Activated effector memory CD4-positive, alpha-beta T cell treated with anti-CD3 and anti-CD28 coated beads, Interleukin-2, amount 50 U/mL, for 16 hours (primary cell): ENCODE measurements at places on chromosomes 5 and 9.

- DNase-seq: no peak
Measured at GRCh38 chr5:56449071-56449640, 216.0 kb upstream of the ANKRD55 start.

- DNase-seq: no peak
Measured at GRCh38 chr5:38190111-38190510, 68.2 kb upstream of the EGFLAM start.

DNA sequence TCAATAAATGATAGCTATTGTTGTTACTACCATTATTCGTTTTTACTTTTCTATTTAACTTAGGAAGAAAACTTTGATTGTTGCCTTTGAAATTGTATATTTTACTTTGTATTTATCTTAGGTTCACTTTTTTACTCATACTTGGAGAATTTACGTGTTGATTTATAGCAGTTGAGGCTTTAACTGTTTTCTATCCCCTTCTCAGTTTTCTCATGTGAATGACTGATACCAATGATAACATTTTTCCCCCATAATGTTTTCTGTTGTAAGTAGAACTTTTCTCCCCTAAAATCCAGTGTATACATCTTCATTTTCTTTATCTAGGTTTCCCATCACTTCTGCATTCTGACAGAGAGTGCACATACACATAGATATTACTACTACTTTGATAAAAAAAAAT, 54.4 kb downstream of the FSD1L start:
- no peak for DNase-seq

DNA sequence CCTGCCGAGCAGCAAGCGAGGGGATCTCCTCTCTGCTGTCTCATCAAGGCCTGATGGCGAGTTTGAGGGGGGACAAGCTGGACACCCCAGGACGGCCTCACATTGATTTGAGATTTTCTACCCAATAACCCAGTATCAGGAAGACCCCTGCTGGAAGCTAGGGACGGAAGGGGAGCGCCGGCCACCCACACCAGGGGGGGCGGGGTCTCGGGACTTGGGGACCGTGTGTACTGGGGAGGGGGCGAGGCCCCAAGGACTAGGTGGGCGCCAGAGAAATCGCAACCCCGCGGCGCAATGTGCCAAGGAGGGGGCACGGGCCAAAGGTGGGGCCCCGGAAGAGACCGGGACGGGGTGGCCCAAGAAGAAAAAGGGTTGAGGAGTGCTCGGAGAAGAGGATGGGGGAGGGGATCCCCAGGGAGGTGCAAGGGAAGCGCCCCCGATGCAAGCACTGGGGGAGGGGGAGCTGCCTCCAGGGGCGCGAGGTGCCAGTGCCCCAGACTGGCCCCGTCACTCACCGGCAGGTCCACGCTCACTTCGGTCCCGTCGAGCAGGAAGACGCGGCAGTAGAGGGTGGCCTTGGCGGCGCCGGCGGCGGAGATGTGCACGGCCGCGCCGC, 1.1 kb downstream of the EPB41L4B start:
- DNase-seq: no peak

DNA sequence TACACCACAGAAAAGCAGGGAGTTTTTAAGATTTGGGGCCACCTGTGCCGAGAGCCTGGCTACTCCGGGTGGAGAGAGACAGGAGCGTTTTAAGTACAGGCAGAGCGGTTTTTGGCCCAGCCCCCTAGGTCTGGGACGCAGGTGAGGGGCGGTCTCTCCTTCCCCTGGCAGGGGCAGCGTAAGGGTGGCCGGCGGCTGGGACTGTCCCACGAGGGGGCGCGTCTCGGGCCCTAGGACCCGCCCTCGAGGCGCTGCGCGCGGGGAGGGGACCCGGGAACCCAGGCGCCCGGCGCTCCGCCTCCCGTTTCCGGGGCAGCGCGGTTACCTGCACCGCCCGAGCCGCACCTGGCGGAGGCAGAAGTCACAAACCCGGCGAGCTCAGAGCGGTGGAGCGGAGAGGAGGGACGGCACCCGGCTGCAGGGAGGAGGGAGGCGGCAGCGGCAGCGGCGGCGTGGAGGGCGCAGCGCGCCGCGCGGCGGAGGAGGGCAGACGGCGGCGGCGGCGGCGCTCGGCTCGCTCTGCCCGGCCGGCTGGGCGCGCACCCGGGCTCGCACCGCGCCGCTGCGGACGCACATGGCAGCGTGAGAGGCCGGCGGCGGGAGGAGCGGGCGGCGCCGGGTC, at the start of gene WWC1:
Gene WWC1, plus strand, starts transcription at position 304 of the 622 bp plus-strand sequence. CDS start 508 bp downstream, outside the sequence.
- DNase-seq: peak; percentile 87

DNA sequence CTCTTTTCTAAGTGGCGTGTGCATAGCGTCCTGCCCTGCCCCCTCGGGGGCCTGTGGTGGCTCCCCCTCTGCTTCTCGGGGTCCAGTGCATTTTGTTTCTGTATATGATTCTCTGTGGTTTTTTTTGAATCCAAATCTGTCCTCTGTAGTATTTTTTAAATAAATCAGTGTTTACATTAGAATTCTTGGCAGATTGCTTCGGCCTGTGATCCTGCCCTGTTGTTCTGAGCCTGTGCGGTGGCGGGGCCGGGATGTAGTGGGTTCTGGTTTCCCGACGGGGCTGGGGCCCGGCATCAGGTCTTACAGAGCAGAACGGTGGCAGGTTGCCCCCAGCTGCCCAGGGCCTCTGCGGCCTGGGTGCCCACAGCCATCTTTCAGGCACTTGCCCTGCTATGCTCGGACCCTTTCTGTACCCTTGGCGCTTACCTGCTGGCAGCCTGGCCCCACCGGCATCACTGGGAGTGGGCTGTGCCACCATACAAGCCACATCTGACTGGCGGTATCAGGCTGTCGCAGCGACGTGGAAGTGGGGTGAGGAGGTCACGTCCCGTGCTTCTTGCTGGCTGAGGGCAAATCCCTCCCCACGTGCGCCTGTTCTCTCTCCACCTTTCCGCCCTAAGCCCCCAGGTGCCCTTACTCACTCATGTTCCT, 9.0 kb downstream of the QRFP start:
- DNase-seq: no peak

- no peak for DNase-seq
Measured at GRCh38 chr5:178247481-178248456, 15.2 kb upstream of the PHYKPL start.

DNA sequence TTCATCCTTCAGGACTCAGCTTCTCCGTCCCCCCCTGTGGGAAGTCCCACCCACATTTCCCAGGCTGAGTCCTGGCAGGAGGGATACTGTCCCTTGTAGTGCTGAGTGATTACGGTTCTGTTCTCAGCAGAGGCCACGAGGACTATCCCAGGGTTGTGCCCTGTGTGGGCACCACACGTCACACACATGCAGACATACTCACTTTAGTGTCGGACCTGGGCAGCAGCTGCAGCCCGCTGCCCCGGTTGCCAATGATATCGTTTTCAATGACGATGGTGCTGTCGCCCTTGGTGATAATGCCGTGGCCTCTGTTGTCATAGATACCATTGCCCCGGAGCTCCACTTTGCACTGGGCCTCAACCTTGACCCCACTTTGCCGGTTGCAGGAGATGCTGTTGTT, 32.2 kb downstream of the POLR1E start:
- DNase-seq: no peak

- no peak for DNase-seq
Measured at GRCh38 chr5:21159510-21160059, 1171.6 kb upstream of the CDH18 start.

GRCh38 chr5:96257904-96258303, 175.1 kb downstream of the PCSK1 start:
- no peak for DNase-seq

- no peak for DNase-seq
Measured at GRCh38 chr5:17367256-17367840, 130.7 kb upstream of the TAF11L2 start.

GRCh38 chr5:61228229-61228628, 66.0 kb upstream of the SMIM15 start:
- no peak for DNase-seq

GRCh38 chr9:107949061-107949460, 459.5 kb upstream of the KLF4 start:
- no peak for DNase-seq

- no peak for DNase-seq
Measured at GRCh38 chr5:89981021-89981420, 428.5 kb downstream of the CETN3 start.

GRCh38 chr9:99582814-99583213, 238.9 kb upstream of the NR4A3 start:
- no peak for DNase-seq

DNA sequence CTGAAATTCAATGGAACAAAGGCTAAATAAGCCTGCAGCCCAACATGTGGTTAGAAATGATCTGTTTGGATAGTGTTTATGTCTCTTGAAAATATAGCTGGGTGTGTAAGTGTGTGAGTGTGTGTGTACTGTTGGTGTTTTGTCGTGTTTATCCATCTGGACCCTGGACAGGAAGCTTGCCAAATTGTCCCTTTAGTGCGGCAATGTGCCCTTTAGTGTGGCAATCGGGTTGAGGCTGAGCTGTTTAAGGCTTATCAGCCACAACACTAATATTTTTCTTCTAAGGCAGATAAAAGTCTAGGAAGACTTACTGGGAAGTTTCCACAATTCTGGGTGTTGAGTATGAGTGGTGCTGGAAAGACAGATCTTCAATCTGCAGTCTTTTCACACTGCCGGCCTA, 180.2 kb downstream of the YTHDC2 start:
- DNase-seq: no peak

- no peak for DNase-seq
Measured at GRCh38 chr9:84856181-84856632, 186.7 kb downstream of the NTRK2 start.

DNA sequence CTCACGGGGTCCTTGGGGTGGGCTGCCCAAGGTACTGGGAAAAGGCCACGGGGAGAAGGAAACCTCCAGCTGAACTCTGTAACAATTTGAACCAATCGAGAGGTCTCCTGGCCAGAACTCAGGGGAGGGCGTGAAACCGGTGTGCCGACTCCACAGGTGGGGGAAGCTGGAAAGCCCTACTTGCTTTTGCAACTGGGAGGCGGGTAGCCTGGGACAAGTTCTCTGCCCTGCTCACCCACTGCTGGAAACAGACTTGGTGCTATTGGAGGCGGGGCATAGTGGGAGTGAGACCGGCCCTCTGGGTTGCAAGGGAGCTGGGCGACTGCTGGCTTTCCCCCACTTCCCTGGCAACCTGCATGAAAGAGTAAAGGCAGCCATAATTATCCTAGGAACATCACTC, 73.2 kb upstream of the SLIT3 start:
- DNase-seq: no peak

DNA sequence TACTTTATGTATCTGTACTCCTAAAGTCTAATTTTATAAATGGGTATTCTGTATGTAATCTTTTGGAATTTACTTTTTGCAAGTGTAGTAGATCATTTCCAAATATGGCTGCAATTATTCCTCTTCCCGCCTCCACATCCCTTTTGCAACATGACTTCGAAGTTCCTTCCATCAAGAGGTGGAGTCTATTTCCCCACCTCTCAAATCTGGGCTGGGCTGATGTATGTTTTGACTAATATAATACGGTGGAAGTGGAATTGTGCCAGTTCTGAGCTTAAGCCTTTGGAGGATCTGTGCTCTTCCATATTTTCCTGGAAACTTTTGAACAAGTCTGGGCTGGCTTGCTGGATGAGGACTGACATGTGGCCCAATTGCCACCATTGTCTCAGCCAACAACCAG, 155.9 kb downstream of the FGF18 start:
- no peak for DNase-seq

GRCh38 chr5:159861086-159861485, 55.2 kb upstream of the ADRA1B start:
- DNase-seq: no peak

- DNase-seq: no peak
Measured at GRCh38 chr5:170551622-170552021, 47.8 kb downstream of the KCNIP1 start.

GRCh38 chr5:80655231-80655774, 520 bp upstream of the DHFR start:
- no peak for DNase-seq

- DNase-seq: no peak
Measured at GRCh38 chr5:133391354-133392136, 220.8 kb downstream of the FSTL4 start.

- no peak for DNase-seq
Measured at GRCh38 chr5:95803271-95804148, 19.0 kb downstream of the GLRX start.

DNA sequence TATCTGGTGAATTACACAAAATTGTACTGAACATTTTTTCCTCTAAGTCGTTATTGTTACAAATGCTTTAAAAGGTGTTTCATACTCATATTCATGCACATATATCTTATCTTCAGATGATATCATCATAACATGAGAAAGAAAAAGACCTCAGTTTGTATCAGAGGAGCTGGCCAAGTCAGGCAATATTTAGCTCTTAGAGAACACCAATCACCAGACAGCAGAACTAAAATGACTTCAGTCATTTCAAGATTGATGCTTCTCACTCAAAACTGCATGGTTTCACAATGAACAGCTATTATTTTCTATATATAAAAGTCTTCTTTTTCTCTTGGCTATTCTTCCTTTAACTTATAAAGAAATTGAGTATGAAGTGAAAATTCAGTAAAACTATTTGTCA, 44.6 kb downstream of the TSSK1B start:
- DNase-seq: no peak

DNA sequence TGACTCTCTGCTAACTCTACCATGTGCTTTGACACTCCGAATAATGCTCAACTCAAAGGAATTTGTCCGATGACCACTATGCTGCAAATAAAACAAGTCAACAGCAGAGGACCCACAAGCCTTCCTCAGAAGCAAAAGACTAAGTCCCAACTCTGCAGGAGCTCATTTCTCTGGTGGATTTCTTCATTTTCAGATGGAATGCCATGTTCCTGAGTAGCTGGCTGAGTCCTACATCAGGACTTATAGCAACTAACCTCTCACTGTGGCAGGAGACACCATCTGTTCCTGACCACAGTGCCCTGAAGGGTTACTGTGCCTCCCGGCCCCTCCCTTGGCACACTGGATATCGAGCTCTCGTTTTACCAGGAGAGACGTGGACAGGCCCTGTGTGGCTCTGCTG, 20.8 kb downstream of the LHFPL2 start:
- DNase-seq: no peak

DNA sequence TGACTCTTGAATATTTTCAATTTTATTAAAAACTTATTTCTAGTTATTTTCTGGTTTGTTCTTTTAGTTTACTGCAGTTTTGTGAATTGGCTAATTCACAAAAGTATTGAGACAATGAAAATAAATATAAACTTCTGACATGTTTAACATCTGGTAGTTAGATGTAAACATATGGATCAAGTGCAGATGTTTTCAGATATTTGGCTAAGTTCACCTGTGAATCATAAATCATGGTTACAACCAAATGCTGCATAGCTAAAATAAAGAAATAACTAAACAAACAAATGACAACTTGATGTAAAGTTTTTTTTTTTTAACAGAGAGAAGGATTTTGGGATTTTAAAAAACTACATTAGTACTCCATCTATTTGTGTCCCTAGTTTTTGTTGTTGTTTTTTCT, 484.6 kb downstream of the SLCO4C1 start:
- no peak for DNase-seq
